Adipocyte (in vitro differentiated cells): ENCODE measurements at places on chromosomes 6 and 20.
A peak's percentile ranks its signal among the peaks of the same experiment; 100 is the strongest.

GRCh38 chr20:32433311-32434021 is 75.3 kb downstream of the ASXL1 start:
- DNase-seq: no peak

DNA sequence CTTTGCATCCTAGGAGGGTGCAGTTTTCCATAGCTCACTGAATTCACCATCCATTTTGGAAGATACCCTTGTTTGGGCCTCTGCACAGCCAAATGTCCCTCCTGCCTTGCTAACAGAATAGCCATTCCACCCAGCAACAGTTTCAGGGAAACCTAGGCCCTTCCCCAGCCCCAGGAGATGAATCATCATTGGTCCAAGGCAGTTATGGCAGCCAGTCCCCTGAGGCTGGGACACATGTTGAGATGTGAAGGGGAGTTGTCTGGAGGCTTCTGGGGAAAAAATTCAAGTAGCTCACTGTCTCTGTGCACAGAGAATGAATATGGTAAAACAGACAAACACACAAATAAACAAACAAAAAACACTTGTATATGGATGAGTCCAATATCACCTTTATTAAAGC is 17.4 kb upstream of the SIRPB2 start:
- DNase-seq: no peak

- peak; percentile 93 for DNase-seq
Measured at GRCh38 chr6:158002951-158003853, 21.5 kb downstream of the SYNJ2 start.

DNA sequence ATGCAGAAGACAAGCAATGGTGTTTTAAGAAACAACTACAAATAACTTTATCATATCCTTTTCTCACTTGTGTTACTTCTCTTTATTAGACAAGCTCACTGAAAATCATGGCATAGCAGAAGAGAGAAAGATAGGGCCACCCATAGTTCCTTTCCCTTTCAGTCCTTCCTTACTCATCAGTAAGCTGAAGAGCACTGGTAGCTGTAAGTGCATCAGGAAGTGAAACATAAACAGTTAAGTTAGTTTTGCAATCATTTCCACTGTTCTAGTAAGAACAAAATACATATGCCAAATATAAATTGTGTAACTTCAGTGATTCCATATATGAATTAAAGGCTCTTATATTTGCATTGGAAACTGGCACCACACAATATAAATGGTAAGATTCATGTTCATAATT is 220.1 kb downstream of the HACE1 start:
- DNase-seq: peak; percentile 87

DNA sequence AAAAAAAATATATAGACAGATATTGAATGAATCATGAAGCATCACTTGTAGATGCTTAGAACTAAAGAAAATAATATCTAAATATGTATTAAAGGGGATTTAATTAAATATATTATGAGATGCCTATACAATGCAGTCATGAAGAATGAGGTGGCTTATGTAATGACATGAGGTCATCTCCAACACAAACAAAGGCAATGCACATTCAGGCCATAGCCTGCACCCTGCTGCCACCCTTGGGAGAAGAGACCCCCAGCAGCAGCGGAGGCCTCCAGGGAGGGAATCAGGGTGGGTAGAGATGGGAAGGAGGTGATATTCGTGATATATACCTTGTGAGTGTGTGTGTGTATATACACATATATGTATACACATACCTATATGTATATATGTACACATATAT is 26.4 kb upstream of the SSTR4 start:
- DNase-seq: no peak

GRCh38 chr20:58388028-58388601 is 914 bp upstream of the VAPB start:
- DNase-seq: no peak

- DNase-seq: no peak
Measured at GRCh38 chr6:166005944-166006899, 161.4 kb downstream of the TBXT start.

- peak; percentile 61 for DNase-seq
Measured at GRCh38 chr6:119158057-119158848, 79.8 kb upstream of the FAM184A start.

DNA sequence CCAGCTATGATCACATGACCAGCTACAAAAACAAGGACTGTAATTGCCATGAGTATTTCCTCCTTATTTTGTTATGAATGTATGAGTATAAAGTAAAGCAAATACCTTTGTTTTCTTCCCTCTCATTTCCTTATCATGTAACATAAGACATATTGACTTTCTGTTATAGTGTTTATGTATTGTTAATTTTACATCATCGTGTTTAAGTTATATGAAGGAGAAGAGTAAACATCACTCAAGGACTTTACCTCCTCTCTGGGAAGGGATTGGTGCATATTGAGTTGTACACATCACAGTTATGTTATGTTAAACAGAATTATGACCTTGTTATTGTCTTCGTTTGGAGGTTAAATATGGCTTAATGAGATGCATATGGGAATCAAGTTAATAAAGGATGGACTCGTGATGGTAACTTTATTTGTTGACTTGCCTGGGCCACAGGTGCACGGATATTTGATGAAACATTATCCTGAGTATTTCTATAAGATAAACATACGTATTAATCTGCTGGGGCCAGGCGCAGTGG is 57.3 kb upstream of the CNKSR3 start:
- DNase-seq: no peak

DNA sequence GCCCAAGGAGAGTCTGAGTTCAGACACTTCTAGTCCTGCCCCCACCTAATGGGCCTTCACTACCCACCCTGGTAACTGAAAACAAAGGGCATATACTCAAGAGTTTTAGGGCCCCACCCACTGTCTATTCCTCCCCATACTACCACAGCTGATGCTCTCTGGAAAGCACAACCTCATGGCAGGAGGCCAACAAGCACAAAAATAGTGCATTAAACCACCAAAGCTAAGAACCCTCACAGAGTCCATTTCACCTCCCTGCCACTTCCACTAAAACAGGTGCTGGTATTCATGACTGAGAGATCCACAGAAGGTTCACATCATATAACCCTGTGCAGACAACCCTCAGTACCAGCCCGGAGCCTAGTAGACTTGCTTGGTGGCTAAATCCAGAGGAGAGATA is 132.1 kb upstream of the ADGRB3 start:
- DNase-seq: no peak

- DNase-seq: no peak
Measured at GRCh38 chr6:38025451-38025850, 205.9 kb downstream of the ZFAND3 start.

DNA sequence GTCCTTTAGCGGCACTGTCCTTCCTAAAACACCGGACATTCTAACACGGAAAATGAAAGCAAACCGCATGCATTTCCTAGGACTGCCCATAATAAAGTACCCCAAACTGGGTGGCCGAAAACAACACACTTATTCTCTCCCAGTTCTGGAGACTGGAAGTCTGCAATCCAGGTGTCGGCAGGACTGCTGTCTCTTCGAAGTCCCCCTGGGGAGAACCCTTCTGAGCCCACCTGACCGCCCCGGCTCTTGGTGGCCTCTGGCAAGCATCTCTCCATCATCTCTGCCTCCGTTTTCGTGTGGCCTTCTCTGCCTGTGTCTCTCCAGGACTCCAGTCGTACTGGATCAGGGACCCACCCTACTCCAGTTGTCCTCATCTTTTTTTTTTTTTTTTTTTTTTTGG is 55.4 kb downstream of the SYNJ2 start:
- no peak for DNase-seq

GRCh38 chr20:1381753-1382591 is 10.9 kb downstream of the FKBP1A start:
- no peak for DNase-seq

DNA sequence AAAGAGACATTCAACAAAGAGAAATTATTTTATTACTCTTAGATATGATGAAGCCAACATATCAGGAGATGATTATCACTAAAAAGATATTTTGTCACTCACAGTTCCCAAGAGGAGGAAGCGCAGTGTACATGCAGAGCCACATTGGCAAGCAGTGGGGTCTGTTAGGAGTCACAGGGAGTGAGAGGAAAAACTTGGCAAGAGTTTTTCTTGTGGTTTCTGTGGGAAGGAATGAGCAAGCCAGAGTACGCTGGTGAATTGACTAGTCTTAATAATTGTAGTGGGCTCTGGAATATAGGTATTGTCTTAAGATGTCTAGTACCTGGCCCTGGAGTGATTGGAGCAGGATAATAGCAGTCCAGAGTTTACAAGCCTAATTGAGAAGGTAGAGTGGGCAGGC is 1095.2 kb downstream of the GRIK2 start:
- peak; percentile 37 for DNase-seq

DNA sequence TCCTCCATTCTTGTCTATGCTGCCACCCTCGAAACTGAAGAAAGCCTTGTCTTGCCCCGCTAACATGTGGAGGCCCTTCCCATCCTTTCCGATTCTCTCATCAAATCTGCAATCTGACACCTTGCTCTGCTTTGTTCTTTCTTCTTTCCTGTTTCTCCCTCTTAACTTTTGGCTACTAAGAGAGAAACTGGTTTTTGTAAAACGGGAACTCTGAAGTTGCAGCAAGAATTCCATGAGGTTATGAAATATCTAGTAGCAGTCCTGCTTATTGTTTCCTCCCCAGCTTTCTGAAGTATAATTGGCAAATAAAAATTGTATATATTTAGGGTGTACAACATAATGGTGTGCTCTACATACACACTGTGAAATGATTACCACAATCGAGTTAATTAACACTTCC is 80.2 kb downstream of the MAP7 start:
- no peak for DNase-seq

DNA sequence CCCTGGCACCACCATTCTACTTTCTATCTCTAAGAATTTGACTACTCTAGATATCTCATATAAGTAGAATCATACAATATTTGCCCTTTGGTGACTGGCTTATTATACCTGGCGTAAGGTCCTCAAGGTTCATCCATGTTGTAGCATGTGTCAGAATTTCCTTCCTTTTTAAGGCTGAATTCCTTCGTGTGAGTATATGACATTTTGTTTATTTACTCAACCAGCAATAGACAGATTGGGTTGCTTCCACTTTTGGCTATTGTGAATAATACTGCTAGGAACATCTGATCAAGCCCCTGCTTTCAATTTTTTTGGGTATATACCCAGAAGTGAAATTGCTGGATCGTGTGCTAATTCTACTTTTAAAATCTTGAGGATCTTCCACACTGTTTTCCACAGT is 232.8 kb upstream of the MCHR2 start:
- no peak for DNase-seq

GRCh38 chr6:144055121-144055931 is 40.0 kb downstream of the SF3B5 start:
- DNase-seq: no peak

- peak; percentile 95 for DNase-seq
Measured at GRCh38 chr6:34390531-34391472, 1.7 kb downstream of the NUDT3 start.

- DNase-seq: peak; percentile 9
Measured at GRCh38 chr6:166996406-166996805, 2.8 kb upstream of the CEP43 start.

- DNase-seq: no peak
Measured at GRCh38 chr20:7144464-7144863, 377.0 kb downstream of the BMP2 start.

DNA sequence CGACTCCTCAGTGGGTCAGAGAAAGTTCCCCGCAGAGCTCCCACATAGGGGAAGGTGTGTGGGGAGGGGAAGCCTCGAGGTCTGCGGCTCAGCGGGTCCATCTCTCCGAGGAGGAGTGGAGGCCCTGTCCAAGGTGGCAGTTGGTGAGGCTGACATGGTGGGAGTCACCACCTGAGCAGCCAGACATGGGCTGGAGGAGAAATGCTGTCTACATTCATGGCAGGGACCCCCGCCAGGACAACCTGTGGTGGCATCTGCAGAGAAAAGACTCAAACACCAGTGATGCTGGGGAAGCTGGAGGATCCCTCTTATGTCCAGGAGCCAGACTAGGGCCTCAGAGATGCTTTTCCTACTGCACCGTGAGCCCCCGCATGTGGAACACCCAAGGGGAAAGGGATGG is 49.8 kb downstream of the BMP7 start:
- DNase-seq: no peak

GRCh38 chr6:77425671-77426070 is 37.6 kb downstream of the HTR1B start:
- DNase-seq: peak; percentile 75

DNA sequence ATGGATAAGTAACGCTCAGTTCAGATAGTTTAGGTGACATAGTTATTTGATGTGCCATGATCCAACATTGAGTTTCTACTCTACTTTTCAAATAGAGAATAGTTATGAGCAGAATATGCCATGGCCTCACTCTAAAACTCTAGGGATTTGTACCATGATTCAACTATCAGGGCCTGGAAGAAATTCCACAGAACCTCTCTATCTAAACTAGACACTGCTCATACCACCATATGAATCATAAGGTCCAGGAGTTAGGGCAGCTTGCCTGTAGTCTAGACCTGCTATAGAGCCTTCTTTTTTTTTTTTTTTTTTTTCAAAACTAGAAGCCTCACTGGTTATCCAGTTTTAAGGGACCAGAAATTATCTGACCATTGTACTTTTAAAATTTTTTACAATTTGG is 571.8 kb upstream of the IMPG1 start:
- no peak for DNase-seq

DNA sequence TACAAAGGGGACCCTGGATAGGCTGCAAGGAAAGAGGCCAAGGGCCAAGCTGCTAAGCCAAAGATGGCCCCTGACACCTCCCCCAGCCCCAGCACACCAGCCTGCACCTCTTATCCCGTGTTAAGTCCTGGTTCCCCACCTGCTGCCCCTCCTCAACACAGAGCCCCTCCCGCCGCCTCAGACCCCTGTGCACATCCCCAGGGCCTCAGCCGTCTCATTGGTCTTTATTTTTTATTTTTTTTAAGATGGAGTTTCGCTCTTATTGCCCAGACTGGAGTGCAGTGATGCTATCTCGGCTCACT is 37.1 kb upstream of the MDFI start:
- DNase-seq: no peak

DNA sequence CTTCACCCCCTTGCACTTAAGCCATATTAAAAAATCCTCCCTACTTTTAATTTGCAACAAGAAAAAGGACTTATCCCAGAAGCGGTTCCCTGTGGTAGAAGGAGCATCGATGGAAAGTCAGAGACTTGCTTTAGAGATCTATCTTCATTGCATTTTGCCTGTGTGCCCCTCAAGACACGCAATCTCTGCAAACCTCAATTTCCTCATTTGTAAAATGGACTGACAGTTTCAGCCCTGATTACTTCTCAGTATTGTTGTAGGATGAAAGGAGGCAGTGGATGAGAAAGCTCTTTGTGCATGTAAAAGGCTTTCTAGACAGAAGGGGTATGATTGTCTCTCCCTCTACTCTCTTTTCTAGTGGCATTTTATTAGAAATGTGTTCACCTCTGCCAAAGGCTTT is 410.2 kb downstream of the CDC5L start:
- no peak for DNase-seq

- peak; percentile 97 for DNase-seq
Measured at GRCh38 chr20:5535125-5535756, 215.0 kb upstream of the SHLD1 start.

GRCh38 chr6:33592595-33593413 is 12.7 kb upstream of the BAK1 start:
- DNase-seq: no peak

- peak; percentile 70 for DNase-seq
Measured at GRCh38 chr6:116444092-116444491, 17.1 kb upstream of the CALHM6 start.

- no peak for DNase-seq
Measured at GRCh38 chr20:32667027-32667426, 6.7 kb downstream of the C20orf203 start.
